ENCODE measurements at places on chromosomes 11 and 22.

- DNase-seq: no peak
These were observed at the start of gene SLC25A18 for GRCh38 chr22:17562906-17563870. SLC25A18 (plus strand) TSS chr22:17563498; CDS start chr22:17579945, 16,447 bp downstream.

GRCh38 chr22:38177044-38177443 lies 4.6 kb downstream of the PLA2G6 start:
- no peak for DNase-seq

- no peak for DNase-seq
These were observed 770.4 kb downstream of the ETS1 start for GRCh38 chr11:127816962-127817361.

DNA sequence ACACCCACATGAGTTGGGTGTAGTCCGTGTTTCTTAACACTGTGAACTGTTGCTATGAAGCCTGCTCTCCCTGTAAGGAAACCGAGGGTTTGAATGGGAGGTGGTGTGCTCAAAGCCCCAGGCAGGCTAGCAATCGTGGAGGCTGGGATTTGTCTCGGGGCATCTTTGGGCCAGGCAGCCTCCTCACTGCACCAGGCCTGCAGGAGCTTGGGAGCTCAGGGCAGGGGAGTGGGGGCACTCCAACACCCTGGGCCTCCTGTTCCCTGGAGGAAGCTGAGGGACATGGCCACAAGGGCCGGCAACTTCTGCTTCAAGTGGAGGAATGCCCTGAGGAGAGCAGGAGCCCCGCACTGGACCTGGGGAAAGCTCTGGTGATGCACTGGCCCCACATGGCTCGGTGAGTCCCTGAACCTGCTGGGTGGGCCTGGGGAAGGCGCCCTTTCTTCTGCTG lies 164.7 kb upstream of the B3GAT1 start:
- DNase-seq: no peak

- no peak for DNase-seq
These were observed 6.9 kb downstream of the GP1BB start for GRCh38 chr22:19730198-19730597.

DNA sequence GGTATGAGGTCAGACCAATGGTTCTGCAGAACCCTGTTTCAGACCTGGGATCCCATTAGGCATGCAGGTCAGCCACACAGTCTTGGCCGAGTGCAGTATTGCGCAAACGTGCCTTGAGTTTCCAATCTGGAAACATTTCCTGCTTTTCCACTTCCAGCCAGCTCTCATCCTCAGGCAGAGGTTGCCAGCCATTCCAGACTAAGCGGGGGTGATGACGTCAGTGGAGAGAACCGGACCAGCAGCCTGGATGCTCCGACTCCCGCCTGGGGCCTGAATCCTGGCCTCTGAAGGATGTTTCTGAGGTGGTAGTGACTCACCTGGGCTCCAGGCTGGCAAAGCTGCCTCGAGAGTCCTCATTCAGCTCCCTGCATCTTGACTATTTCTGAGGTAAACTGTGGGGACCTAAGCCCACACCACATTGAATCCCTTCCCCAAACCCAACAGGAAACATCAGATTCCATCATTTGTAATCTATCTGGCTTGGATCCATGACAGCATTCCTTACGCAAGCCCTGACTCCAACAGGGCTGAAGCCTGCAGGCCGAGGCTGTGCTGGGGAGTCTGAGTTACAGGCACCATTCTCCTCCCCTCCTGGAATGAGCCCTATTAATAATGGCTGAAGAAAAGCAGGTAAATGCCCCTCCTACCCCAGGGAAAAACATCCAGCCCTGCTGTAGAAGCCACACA lies 83.0 kb downstream of the ABTB2 start:
- DNase-seq: peak; percentile 98

GRCh38 chr11:86058360-86058759 lies 10.5 kb downstream of the PICALM start:
- no peak for DNase-seq

DNA sequence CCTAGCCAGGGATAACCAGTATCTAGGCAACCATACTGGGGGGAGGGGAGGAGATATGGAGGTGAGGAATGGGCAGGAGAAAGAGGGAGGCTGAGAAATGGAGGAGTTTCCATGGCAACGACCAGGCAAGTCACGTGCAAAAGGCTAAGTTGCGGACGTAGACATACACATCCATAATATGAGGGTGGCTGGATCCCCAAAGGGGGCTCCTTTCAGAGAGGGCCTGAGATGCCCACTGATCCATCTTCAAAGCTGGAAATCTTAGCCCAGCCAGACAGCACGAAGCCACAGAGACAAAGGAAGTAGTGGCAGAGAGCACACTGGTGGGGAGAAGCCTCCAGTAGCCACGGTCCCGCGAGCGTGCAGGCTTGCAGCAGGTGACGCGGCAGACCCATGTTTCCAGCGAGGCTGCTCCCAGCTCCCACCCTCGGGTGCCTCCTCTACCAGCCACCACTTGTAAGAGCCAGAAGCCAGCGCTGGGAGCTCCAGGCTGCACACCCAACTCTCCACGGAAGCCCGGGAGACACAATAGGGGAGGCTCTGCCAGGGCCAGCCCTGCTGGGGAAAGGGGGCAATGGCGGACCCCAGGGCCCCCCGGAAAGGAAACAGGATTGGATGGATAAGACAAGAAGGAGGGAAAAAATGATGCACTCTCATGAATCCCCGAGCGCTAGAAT lies 938 bp downstream of the FXYD6 start:
- DNase-seq: no peak

DNA sequence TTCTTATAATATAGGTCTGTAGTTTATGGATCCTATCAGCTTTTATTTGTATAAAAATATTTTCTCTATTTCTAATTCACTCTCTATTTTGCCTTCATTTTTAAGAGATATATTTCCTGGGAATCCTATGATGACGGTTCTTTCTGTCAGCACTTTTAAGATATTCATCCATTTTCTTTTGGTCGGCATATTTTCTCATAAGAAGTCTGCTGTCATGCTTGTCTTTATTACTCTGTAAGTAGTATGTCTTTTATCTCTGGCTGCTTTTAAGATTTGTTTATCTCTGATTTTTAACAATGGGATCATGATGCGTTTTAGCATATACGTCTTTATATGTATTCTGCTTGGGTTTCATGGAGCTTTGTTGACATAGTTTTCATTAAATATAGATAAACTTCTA lies 175.5 kb downstream of the SNX19 start:
- DNase-seq: no peak

DNA sequence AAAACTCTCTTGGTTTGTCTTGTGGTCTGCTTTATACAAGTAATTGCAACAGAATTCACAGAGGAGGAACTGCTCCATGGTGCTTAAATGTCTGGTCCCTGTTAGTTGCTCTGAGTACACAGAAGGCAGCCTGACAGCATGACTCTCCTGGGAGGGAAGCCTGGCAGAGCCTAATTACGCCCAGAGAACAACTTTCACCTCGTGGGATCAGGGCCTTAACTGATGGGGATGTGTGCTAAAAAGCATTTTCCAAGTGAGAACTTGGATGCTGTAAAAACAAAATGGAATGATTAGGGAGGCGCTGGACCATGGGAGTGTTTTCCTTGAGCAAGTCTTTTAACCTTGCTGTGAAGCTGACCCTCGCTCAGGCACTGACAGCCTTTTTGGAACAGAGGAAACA lies 154.0 kb upstream of the TENM4 start:
- DNase-seq: no peak

GRCh38 chr11:123062892-123063825 lies 1.2 kb upstream of the HSPA8 start:
- DNase-seq: peak; percentile 77

DNA sequence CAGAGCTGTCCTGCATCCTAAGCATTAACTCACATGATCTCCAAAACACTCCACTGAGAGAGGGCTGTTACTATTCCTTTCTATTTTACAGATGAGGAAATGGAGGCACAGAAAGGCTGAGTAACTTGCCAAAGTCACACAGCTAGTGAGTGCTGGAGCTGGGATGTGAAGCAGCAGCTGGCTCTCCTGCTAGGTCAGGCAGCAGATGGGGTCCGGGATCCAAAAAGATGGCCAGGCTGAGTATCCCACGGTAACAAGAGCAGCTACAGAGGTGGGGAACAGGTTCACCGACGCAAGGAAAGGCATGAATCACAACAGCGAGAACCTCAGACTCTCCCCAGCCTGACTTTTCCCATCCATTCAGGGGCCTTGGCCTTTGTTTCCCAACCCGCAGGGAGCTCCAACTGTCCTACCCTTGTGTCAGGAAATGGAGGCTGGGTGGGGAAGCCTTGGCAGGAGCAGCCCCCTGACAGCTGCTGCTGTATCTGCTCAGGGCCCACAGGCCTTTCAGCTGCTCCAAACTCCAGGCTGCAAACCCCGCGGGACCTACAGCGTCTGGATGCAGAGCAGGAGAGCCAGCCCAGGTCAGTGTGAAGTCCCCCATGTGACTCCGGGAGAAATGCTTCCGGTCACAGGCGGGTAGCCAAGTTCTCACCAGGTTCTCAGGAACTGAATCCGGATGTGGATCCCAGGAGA lies 29.5 kb downstream of the DKK3 start:
- DNase-seq: peak; percentile 78

DNA sequence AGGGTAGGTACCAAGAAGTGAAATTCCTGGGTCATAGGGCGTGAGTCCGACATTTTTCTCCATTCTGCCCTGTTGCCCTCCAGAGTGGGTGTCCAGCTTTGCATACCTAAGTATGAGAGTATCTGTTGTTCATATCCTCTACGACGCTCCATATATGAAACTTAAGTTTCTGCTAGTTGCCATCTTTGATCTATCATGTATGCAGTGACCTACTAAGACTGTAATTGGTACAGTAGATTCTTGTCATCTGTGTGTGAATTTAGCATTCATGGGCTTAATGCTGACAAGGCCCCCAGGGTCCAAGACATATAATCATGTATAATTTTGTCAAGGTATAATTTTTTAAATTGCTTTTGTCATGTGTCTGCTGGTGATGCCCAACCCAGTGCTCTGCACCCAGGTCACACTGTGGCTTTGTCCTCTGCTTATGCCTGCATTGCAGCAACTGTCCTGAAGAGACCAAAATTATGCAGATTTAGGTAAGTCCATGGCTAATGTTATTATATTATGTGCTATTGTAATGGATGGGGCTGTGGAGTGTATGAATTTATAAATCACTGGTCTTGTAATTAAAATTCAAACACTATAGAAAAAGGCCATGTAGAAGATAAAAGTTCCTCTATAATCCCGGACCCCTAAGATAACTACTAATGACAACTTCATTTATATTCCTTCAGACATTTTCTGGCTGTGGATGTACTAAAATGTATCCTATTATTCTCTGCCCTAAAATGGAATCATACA lies 12.2 kb downstream of the NEAT1 start:
- peak; percentile 13 for DNase-seq

GRCh38 chr22:40519284-40519947 lies 117.1 kb downstream of the MRTFA start:
- no peak for DNase-seq

DNA sequence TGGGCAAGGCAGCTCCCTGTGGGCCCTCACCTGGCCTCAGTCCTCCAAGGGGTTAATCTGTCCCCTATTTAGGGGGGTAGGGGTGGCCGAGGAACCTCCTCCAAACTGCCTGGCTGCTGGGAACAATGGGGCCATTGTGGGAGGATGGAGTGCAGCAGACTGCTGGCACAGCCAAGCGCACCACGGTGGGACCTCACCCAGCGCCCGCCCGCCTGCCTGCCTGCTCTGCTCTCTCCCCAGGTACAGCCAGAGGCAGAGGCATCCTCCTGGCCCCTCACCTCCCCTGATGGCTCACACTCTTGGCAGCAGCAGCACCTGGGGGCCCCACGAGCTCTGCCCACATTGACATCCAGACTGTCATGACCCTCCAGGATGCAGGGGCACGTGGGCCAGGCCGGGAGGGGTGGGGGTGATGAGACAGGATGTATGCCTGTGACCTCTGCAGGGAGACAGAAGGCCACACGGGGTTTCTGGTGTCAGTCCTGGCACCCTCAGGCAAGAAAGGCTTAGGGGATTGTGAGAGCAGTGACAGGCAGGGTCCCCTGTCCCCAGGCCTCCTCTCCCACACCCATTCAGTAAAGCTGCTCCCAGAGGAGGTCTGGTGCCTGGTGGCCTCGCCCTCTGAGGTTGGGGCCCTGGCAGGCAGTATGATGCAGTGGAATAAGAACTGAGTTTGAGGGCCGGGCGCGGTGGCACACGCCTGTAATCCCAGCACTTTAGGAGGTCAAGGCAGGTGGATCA lies 11.4 kb downstream of the BCL9L start:
- peak; percentile 45 for DNase-seq

DNA sequence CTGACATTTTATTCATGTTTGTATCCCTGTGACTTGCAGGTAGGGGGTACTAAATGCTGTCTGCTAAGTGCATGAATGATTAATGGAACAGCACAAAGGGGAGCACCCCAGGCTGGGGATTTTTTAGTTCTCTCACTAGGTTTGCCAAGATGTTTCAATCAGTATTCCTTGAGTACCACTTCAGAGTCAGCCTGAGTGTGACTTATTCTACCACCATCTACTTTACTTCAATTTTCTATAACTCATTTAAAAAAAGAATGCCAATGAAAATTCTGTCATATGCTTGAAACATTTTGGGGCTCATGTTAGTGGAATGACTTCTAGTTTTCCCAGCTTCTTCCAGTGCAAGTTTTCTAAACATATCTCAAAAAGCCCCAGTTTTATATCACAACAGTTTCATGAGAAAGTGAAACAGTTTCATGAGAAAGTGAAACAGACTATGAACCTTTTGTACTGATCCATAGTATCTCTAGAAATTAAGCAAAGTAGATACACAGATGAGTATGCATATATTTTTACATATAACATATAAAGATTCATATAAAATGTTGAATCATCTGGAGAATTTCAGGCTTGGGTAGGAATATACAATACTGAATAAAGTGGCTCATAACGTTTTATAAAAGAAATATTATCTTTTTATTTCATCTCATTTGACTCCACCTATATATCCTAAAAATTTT lies 252.4 kb downstream of the GRM5 start:
- DNase-seq: no peak

- DNase-seq: no peak
These were observed 12.2 kb upstream of the SERPING1 start for GRCh38 chr11:57585301-57585700.

GRCh38 chr11:130582981-130583380 lies 134.5 kb downstream of the ADAMTS15 start:
- DNase-seq: no peak

GRCh38 chr22:41245917-41246499 lies 5.3 kb upstream of the CHADL start:
- DNase-seq: no peak

- no peak for DNase-seq
These were observed 6.6 kb downstream of the TRIM34 start for GRCh38 chr11:5631417-5631816.

Data from ELR (cell line).